ENCODE measurements at places on chromosomes 4 and X.

DNA sequence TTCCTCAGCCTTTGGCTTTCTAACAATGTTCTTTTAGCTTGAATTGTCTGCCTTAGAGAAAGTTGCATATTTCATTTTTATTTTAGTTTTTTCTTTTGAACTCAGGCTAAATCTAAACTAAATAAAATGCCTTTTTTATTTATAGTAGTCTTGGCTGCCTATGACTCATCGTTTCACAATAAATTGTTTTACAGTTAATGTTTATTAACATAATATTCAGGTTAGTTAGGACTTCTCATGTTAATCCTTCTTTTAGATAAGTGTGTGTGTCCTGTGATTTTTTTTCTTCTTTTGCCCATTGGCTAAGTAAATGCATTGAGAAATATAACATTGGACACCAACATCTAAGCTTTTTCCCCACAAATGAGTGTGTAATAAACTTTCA, 1.6 kb downstream of the RP2 start:
- DNase-seq, result no peak

DNA sequence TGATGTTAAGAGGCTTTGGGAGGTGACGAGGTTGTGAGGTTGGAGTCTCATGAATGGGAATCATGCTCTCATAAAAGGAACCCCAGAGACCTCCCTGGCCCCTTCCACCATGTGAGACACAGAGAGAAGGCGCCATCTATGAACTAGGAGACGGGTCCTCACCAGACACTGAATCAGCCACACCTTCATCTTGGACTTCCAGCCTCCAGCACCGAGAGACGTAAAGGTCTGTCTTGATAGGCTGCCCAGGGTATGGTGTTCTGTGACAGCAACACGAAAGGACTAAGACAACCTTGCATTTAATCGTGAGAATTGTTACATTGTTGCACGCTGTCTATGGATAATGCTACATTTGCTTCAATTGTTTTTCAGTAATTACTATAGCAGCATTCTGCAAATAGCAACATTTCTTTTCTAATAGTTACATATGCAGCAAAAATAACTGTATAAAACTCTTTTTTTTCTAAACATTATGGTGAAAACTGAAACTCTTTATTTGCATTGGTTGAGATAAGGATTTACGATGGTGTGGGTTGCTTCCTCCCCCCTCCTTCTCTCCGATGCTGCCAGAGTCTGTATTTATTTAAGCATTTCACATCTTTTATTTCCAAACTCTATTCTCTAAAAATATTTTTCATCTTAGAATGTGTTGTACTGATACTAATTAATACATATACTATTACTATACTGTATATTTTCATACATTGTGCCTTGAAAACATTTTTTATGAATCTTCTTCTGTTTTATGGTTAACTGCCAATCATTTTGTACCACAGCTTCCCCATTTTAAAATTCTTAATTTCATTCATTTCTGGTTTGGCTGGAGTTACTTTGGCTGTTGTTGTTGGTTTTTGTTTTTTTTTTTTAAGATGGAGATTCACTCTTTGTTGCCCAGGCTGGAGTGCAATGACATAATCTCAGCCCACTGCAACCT, 26.4 kb upstream of the AKAP17A start:
- DNase-seq, result no peak

- no peak for DNase-seq
These were observed 11.7 kb downstream of the RPL9 start for GRCh38 chr4:39446842-39447573.

- DNase-seq, result no peak
These were observed 19.6 kb upstream of the FAAH2 start for GRCh38 chrX:57266871-57267270.

DNA sequence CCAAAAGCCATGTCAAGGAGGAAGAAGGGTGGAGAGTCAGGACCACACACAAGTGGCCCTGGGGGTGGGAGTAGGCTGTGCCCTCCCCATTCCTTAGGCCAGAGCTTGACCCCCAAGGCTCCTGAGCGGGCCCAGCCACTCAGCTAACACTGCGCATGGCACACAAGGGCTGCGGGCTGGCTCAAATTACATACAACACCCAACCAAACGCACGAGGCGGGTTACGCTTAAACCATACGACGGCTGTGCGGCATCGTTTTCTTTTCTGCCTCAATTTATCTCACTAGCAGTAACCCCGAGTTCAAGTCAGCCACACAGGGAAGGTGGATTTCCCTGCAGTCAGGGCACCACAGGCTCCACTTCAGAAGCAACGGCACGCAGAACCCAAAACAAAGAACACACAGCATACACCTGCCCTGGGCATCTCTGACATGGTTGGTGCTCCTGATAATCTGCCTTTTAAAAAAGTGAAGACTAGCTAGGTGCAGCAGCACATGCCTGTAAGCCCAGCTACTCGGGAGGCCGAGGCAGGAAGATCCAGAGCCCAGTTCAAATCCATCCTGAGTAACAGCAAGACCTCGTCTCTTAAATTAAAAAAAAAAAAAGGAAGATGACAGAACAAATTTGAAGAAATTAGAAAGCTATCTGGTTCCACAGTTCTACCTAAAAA, 2.9 kb downstream of the GAK start:
- DNase-seq, result no peak
